ENCODE measurements at places on chromosomes 2 and 18.

DNA sequence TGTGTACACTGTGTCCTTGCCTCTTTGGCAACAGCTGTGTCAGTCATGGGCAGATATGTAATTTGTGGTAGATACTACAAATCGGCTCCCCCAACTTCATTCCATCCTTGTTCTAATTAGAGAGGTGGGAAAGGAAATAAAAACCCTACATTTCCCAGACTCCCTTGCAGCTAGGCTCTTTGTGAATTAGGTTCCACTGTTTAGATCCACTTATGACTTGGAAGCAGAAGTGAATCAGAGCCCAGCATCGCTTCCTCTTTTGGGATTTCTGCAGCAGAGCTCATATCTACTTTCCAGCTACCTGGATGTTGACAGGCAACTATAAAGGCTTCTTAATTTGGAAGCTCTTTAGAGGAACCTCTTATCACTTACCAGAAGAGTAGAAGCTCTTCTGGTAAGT is 34.1 kb upstream of the NARS1 start:
- DNase-seq, result no peak

DNA sequence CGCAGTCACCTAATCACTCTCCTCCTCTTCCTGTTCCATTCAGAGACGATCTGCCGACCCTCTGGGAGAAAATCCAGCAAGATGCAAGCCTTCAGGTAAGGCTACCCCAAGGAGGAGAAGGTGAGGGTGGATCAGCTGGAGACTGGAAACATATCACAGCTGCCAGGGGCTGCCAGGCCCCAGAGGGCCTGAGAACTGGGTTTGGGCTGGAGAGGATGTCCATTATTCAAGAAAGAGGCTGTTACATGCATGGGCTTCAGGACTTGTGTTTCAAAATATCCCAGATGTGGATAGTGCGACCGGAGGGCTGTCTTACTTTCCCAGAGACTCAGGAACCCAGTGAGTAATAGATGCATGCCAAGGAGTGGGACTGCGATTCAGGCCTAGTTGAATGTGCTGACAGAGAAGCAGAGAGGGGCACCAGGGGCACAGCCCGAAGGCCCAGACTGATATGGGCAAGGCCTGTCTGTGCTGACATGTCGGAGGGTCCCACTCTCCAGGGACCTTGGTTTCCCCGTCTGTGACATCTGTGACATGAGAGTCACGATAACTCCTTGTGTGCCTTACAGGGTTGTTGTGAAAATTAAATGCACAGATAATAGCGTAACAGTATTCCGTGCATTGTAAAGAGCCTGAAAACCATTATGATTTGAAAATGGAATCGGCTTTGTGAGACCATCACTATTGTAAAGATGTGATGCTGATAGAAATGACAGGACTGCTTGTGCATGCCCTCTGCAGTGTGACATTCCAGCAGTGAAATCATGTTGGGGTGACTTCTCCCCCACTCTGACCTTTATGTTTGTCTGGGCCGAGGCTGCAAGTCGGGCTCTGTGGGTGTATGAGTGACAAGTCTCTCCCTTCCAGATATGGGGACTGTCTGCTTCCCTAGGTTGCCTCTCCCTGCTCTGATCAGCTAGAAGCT is 510 bp downstream of the IL1RN start:
- DNase-seq, result no peak

DNA sequence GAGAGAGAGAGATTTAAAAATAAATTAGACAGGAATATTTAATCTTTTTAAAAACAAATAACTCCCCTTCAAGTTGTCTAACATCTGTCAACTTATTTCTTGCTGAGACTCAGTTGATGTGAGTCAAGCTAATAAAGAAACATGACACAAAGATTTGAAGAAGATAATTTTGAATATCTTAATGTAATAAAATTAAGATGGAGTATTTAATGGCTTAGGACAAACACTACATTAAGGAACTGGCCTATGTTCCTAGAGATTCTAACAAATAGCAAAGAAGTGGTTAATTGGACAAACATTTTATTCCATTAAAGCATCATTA is 134.0 kb downstream of the INSIG2 start:
- DNase-seq, result no peak

GRCh38 chr2:223765221-223765785 is 72.1 kb downstream of the AP1S3 start:
- no peak for DNase-seq

GRCh38 chr18:80120932-80121331 is 11.9 kb downstream of the ADNP2 start:
- DNase-seq, result no peak

- DNase-seq, result no peak
Measured at GRCh38 chr18:26215247-26215970, 10.8 kb upstream of the TAF4B start.

GRCh38 chr2:99613980-99614379 is 124.2 kb upstream of the REV1 start:
- no peak for DNase-seq

DNA sequence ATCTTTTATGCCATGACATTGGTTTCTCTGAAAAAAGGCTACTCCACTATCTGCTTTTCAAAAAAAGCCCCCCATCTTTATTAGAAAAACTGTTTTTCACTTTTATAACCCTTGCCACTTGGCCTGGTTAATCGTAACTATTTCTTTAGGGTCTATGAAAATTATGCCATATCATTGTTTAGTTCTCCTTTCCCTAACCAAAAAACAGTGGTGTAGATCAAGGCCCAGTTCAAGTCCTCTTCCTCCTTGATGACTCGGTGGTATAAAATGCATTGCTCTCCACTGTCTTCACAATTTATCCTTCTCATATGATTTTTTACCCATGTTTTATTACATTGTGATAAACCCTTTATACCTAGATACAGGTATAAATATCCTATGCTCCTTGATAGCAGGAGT is 205.5 kb downstream of the ZNF521 start:
- no peak for DNase-seq

DNA sequence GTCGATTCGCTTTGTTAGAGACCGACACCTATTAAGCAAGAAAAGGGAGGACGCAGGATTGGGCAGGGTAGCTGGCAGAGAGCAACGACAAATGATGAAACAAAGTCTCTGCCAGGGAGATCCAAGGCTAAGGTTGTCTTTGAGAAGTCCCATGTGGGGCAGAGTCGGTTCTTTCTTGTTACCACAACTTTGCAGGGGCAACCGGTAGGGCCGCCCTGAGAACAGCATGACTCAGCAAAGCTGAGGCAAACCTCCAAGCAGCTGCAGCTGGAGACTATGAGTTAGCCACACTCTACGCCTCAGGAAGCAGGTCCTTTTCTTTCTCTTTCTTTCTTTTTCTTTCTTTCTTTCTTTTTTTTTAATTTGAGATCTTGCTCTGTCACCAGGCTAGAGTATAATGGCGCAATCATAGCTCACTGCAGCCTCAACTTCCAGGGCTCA is 452.3 kb upstream of the ID2 start:
- DNase-seq, result no peak

DNA sequence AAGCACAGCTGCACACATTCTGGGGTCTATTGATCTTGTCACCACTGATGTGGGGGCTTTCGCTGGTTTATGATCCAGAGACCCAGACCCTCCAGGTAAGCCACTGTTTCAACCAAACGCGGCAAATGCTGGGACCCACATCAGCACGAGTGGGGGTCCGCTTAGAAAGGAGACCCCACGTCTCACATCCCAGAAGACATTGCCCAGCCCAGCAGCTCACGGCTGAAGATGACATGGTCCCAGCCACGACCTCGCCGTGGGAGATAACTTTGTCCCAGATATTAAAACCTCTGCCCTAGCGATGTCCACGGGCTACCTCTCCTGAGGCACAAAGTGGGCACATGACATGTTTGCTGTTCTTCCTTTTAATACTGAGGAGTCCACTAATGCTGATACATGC is 43.8 kb downstream of the LONRF2 start:
- DNase-seq, result no peak

Measured in substantia nigra (tissue), 51 donors.